ENCODE measurements at places on chromosomes 13 and 19.

GRCh38 chr13:37795326-37795725, 74.2 kb downstream of the TRPC4 start:
- no peak for DNase-seq

DNA sequence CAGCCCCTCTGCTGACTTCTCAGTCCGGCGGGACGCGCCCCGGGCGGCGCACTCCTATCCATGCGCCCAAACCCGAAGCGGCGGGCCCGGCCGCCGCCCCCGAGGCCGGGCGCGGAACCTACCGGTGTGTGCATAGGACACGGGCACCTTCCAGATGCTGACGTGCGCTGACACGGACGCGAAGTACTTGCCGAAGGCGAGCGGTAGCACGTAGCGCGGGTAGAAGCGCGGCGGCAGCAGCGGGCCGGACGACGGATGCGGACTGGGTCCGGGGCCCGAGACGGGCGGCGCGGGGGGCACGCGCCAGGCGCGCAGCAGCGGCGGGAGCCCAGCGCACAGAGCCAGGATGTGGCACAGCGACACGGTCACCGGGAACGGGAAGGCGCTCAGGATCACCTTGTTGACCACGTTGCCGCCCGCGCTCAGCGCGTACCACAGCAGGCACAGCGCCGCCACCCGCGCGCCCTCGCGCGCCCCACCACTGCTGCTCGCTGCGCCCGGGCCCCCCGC, 338 bp downstream of the SLC35E1 start:
- DNase-seq = no peak

- no peak for DNase-seq
Observed at GRCh38 chr13:100511466-100511865, 77.1 kb downstream of the GGACT start.

- DNase-seq = no peak
Observed at GRCh38 chr13:111398715-111399299, 78.4 kb downstream of the TEX29 start.

DNA sequence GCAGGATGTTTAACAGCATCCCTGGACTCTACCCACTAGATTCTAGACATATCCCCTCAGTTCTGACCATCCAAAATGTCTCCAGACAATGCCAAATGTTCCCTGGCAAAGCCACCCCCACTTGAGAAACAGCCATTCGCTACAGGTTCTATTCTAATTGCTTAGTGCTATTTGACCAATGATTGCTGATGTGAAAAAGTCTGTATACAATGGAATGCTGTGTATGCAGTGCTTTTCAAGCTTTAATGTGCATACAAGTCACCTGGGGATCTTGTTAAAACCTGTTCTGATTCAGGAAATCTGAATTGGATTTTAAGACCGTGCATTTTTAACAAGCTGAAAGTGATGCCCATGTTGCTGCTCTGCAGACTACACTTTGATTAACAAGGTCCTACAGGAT, 331.8 kb upstream of the KLF12 start:
- no peak for DNase-seq
